HCEC 1CT (cell line): ENCODE measurements at places on chromosomes 12 and 14.

GRCh38 chr12:108315486-108316105, 23.5 kb downstream of the CMKLR1 start:
- DNase-seq: no peak

DNA sequence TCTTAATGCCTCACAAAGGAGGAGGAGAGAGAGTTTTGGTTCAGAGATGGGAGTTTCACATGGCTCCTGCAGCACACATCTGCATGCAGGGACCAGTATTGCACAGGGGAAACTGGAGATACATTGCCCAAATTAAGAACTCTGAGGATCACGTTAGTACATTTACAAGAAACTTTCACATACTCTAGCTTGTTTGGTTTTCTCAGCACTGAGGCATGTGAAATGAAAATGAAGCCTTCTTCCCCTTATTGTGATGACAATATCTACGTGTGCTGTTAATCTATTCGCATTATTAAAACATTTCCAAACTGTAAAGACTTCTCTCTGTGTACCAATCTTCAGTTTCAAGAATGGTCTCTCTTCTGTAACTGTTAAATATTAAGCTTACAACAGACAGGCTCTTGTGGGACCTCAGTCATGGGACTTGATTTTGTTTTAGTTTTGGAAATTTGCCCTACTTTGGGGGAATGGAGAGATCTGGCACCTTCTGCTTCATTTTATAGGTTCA, 124.7 kb downstream of the DAAM1 start:
- DNase-seq: no peak

- no peak for DNase-seq
Measured at GRCh38 chr12:95368931-95369330, 105.0 kb upstream of the METAP2 start.

GRCh38 chr12:89661706-89662330, 46.8 kb downstream of the ATP2B1 start:
- no peak for DNase-seq

DNA sequence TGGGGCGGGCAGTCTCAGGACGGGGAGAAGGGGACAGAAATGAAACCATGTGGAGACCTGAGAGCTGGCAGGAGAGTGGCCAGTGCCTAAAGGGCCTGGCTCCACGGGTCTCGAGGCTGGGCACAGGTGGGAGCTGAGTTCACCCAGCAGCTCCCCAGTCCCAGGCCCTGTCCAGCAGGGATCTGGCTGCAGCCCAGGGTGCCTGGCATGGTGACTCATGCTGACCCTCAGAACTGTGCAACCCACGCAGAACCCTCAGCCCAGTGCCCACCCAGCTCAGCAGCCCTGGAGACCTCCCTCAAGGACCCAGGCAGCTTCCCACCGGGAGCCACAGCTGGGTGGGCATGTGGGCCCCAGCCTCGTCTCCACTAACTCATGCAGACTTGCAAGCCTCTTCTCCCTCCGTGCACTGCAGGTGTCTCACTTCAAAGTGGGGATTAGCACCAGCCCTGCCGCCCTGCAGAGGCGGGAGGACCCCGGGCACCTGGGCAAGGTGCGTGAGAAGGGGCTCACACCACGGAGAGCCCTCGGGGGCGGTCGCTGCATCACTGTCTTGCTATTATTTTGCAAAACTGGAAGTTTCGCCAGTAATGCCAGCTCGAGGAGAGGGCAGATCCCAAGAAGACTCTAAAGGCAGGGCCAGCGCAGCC, 46.3 kb downstream of the CCNK start:
- no peak for DNase-seq

GRCh38 chr14:40374221-40374620, 942.0 kb upstream of the FBXO33 start:
- no peak for DNase-seq

DNA sequence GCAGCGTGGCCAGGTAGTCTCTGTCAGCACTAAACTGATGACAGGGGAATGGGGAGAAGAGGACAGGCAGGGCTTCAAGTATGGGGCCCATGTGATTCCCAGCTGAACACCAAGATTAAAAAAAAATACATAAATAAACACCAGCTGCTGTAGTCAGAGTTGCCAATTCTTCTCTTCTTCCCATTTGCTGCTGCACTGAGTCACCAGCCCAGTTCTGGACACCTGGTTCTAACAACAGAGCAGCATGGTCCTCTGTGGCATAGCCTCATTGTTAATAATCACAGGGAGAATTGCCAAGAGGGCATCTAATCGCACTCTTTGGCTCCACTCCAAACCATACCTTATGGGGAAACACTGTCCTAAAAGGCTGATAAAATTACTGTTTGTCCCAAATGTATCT, 15.1 kb downstream of the PPM1H start:
- peak; percentile 82 for DNase-seq

DNA sequence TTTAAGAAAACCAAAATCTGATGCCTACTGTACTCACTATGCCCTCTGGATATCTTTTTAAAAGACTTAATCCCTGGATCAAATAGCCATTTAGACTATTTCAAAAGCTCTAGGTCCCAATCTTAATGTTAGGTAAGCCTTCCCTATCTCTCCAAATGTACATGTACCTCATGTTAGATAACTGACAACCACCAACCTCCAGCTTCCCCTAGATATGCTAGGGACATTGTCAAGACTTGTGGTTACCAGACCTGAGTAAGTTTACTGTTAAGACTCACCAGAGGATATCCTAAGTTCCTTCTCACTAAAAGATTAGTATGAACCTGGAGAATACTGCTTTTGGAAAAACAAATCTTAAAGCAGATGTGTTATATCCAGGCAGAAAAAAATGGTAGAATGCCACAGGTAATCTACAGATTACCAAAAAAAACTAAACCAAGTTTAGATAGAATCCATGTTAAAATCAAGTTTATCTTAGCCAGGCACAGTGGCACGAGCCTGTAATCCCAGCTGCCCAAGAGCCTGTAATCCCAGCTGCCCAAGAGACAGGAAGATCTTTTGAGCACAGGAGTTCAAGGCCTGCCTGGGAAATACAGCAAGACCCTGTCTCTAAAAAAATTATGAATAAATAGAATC, 9.7 kb downstream of the NAP1L1 start:
- DNase-seq: no peak

DNA sequence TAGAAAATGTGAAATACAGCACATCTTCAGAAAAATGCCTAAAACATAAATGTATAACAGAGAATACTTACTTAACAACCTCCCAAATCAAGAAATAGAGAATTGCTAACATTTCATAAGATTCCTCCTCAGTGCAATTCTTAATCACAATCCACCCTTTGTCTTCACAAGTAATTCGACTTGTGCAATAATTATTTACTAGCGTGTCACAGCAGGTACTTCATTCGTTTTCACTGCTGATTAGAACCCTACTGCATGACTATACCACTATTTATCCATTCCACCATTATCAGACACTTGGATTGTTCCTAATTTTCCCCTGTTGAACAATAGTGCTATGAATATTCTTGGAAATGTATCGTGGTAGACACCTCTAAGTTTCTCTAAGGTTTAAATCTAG, 64.9 kb upstream of the BBS10 start:
- no peak for DNase-seq

DNA sequence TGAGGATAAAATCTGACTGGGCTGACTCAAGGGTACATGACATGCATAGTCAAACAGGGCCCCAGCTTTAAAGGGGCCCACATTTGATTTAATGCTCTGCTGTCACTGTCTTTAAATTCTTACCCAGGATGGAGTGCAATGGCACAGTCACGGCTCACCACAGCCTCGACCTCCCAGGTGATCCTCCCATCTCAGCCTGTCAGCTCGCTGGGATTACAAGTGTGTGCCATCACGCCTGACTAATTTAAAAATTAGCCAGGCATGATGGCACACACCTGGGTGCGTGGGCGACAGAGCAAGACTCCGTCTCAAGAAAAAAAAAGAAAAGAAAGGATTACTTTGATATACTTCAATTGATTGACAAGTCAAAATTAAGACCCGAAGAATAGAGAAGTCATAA, 9.2 kb upstream of the PLBD1 start:
- DNase-seq: no peak

DNA sequence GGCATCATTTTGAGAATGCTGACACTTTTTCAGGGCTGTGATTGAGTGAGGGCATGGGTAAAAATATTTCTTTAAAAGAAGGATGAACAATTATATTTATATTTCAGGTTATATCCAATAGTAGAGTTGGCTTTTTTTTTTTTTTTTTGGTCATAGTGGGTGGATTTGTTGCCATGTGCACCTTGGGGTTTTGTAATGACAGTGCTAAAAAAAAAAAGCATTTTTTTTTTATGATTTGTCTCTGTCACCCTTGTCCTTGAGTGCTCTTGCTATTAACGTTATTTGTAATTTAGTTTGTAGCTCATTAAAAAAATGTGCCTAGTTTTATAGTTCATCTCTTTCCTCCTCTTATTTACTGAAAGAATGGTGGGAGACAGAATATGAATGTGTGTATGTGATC, 1.4 kb upstream of the RAB5B start:
- DNase-seq: no peak

- DNase-seq: peak; percentile 72
Measured at GRCh38 chr12:63826006-63826585, 18.4 kb upstream of the SRGAP1 start.

DNA sequence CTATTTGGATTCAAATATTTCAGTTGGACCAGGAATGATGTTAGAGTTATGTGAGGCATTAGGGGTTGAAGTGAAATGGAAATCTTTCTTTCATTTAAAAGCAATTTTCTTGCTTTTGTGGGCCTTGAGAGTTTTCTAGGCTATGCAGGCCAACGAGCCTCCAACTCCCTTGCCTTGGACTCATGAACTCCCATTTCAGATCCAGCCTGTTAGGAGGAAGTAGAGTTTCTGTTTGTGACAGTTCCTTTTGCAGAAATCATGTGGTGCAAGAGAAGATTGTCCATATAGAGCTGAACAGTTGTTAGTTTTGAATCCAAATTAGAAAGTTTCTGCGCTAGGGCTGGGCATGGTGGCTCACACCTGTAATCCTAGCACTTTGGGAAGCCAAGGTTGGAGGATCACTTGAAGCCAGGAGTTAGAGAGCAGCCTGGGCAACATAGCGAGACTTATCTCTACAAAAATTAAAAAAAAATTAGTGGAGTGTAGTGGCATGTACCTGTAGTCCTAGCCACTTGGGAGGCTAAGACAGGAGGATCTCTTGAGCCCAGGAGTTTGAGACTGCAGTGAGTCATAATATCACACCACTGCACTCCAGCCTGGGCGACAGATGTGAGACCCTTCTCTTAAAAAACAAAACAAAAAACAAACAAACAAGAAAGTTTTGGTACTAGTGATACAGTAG, 47.3 kb upstream of the MED13L start:
- no peak for DNase-seq

DNA sequence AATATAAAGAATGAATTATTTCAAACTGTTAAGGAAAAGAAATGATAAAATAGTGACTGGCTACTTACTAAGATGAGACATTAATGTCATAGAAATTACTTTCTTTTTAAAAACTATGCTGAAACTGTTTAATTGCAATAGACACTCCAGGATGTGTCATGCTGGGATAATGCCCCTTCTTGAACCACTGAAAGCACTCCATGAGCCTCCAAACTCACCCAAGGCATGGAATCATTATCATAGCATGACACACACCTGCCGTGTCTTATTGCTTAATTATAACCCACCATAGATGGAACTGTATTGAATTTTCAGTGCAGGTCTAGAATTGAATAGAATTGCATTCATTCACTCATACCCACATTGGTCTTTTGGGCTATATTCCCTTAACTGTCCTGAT, 4.3 kb downstream of the MBIP start:
- DNase-seq: no peak

DNA sequence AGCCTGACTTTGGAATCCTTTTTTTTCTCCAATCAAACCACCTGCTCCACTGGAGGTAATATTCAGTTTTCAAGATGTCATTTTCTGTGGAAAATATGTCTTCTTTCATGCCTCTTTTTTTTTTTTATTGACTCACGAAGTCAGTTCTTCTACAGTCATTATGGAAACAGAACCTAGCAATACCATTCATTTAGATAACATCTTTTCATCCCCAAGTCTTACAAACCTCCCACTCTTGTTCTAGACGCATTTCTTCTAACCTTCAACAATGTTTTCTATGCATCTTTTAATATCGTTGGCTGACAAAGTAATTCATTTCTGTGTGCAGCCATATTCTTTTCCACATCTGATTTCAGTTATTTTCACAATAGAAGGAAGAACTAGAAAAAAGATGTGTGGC, 474.3 kb upstream of the CCDC196 start:
- DNase-seq: no peak

GRCh38 chr14:102652194-102652593, 59.7 kb downstream of the RCOR1 start:
- no peak for DNase-seq

DNA sequence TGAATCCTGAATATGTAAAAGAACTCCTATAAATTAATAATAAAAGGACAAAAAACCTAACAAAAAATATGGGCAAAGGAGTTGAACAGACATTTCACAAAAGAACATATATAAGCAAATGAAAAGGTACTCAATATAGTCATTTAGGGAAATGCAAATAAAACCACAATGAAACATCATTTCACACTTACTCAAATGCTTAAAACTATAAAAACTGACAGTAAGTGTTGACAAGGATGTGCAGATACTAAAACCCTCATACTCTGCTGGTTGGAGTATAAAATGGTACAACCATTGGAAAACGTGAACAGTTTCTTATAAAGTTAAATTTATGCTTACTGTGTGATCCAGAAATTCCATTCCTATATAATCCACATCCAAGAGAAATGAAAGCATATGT, 247.1 kb downstream of the GXYLT1 start:
- no peak for DNase-seq

DNA sequence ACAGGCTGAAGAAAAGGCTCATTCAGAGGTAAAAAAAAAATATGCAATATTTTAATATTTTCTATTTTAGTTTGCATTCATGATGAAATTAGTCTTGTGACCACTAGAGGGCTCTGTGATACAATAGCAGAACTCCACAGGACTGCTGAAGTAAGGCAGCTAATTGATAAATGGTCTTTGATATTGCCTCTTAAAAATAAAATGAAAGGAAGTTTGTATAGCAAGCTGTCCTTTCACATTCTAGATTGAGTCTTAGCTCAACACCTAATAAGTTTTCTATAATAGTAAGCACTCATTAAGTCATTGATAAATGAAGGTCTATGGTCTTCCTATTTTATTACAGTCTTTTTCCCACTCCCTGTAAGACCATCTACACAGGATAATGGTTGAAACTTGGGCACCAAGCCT, 315.7 kb downstream of the NAV3 start:
- DNase-seq: peak; percentile 47

DNA sequence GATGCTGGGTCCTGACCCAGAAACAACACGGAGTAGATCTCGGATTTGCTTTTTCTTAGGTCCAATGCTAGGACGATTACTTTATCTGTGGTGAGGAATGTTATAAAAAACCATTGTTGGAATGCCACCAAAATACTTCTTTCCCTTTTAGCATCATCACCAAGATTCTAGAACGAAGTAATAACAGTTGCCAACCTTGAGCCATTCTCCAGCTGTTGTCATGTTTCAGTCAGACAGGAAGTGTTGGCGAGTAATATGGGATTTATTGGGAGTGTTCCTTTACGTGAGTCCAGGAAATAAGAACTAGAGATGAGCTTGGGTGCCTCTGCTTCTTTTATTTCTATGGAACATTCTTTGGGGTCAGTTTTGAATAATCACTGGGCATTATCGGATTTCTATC, 892.9 kb downstream of the DIO2 start:
- peak; percentile 32 for DNase-seq

- DNase-seq: no peak
Measured at GRCh38 chr14:64117671-64118402, 176.3 kb downstream of the ESR2 start.
